Choroid plexus epithelial cell (primary cell): ENCODE measurements at places on chromosomes 7 and 10.

DNA sequence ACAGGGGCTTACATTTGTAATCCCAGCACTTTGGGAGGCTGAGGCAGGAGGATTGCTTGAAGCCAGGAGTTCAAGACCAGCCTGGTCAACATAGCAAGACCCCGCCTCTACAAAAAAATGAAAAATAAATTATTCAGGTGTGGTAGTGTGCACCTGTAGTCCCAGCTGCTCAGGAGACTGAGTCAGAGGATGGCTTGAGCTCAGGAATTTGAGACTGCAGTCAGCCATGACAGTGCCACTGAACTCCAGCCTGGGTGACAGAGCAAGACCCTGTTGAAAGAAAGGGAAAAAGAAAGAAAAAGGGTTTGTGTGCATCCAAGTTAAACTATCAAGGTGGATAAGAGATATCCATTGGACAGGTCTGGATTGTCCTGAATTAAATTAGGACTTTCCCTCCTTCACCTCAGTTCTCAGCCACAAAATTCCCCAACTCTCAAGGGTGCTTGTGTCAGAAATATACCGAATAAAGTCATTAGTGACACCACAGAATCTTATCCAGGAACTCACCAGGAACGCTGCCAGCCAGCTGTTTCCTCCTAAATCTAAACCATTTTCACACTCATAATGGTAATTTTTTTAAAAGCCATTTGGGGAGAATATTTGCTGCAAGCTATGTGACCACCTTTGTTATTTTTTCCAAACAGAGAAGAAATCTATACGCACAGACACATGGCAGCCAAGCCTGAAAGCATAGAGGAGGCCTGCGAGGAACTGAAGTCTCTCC lies 12.0 kb downstream of the AFAP1L2 start:
- no peak for DNase-seq

GRCh38 chr10:44910602-44911001 lies 535 bp upstream of the TMEM72 start:
- no peak for DNase-seq

GRCh38 chr10:118394301-118395200 lies 52.4 kb upstream of the FAM204A start:
- DNase-seq = no peak

- no peak for DNase-seq
Measured at GRCh38 chr10:108545921-108546320, 1377.4 kb downstream of the XPNPEP1 start.

- peak; percentile 30 for DNase-seq
Measured at GRCh38 chr10:70551466-70551865, 51.1 kb downstream of the PRF1 start.

GRCh38 chr10:68043030-68043429 lies 32.1 kb downstream of the HERC4 start:
- peak; percentile 32 for DNase-seq

GRCh38 chr10:95697429-95697828 lies 3.7 kb upstream of the TCTN3 start:
- DNase-seq = no peak

- peak; percentile 47 for DNase-seq
Measured at GRCh38 chr7:157612664-157613561, 276.1 kb downstream of the DNAJB6 start.

DNA sequence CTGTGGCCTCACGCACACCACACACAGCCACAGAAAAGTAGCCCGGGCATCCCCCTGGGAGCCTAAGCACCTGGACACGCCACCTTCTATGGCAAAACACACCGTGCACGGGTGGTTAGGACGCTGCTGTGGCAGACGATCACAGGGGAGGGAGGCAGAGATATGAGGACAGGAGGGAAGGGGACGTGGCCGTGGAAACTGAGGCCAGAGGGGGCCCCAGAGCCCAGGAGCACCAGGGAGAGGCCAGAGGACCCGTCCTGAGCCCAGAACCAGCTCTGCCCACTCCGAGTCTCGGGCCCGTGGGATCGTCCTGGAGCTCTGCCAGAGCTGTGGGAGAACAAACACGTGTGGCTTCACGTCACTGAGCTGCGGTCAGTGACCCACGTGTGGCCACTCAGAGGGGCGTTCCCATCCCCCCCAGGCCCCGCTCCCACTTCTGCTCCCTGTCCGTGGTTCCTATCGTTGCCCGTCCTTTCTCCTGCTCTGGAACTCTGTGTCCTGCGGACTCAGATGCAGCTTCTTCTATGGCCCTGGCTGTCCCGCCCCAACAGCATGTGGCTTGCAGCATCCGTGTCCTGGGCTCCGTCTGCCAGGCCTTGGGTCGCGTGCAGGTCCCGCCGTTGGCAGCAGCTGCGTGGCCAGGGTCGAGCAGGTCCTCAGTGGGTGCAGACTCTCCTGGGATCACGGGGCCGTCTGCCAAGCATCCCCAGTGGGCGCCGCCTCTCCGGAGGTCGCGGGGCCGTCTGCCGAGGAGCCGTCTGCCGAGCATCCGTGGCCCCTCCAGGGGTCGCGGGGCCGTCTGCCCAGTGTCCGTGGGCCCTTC lies 31.0 kb downstream of the GET4 start:
- no peak for DNase-seq

- no peak for DNase-seq
Measured at GRCh38 chr10:33052263-33052875, 94.3 kb upstream of the ITGB1 start.

GRCh38 chr10:28761084-28761846 lies 83.9 kb downstream of the BAMBI start:
- peak; percentile 63 for DNase-seq

- DNase-seq = no peak
Measured at GRCh38 chr10:53667063-53667462, 894.5 kb upstream of the MBL2 start.

GRCh38 chr7:138170298-138170697 lies 94.0 kb downstream of the AKR1D1 start:
- no peak for DNase-seq

- DNase-seq = no peak
Measured at GRCh38 chr7:27121684-27122076, 8.9 kb downstream of the HOXA4 start.

- peak; percentile 12 for DNase-seq
Measured at GRCh38 chr7:112262855-112263487, 56.5 kb downstream of the ZNF277 start.

DNA sequence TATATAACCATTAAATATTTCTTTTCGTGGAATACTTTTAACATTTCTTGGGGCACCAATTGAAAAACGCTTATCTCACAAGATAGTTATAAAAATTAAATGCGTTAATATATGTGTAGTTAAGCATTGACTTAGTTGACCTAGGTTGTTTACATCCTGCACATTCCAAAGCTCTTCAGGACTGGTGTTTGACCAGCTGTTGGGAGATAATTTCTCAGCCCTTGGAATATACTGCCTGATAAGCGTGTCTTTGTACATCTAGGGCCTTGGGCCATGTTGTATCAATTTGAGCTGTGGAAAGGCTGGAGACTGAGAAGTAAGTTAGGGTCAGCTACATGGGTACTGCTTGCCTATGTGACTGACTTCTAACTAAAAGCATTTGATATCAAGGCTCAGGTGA lies 90.0 kb upstream of the AOAH start:
- DNase-seq = no peak

DNA sequence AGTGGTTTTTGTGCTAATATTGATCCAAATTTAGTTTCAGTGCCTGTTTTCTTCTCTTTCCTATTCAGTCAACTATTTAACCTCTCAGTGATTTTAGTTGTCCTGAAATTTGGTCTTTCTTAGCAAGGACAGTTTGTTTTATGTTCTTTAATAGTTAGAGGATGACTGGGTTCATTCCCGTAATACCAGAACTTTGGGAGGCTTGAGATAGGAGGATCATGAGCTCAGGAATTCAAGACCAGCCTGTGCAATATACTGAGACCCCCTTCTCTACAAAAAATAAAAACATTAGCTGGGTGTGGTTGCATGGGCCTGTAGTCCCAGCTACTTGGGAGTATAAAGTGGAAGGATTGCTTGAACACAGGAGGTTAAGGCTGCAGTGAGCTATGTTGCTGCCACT lies 148.3 kb downstream of the EXOC4 start:
- DNase-seq = no peak

DNA sequence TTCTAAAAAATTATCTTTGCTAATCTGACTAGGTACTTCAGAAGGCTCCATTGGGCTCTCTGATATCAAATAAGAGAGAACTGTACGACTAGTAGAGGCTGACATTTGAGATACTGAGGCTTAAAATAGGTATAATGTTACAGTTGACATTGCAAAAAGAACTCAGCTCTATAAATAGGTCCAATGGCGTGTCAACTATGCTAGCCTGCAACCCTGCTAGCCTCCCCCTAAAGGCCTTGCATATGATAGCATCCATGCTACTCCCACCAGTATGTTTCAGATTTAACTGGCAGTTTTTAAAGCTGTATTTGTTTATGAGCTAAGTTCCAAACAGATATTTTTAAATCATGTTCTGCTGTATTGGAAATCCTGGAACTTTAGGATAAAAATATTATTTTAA lies at the start of gene PPP1R3A:
TSS of gene PPP1R3A (minus strand) at position 64 of the 400 bp plus-strand sequence. CDS start at position 51, 13 bp downstream.
- peak; percentile 39 for DNase-seq

DNA sequence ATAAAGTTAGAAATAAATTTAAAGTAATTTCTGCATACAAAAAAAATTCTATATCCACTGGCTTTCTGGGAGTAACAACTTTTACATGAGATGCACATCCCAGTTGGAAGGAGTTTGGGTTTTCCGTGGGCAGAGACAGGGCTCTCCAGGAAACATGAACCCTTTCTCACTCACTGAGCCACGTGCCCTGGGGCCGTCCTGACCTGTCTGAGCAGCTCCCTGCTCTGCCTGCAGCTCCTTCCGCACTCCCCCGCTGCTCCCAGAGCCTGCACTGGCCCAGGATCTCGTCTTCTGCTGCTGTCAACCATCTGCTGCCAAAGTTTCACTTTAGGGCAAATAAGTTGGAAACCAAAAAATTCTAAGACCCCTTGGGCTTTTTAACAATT lies 169.1 kb downstream of the DIP2C start:
- peak; percentile 34 for DNase-seq

DNA sequence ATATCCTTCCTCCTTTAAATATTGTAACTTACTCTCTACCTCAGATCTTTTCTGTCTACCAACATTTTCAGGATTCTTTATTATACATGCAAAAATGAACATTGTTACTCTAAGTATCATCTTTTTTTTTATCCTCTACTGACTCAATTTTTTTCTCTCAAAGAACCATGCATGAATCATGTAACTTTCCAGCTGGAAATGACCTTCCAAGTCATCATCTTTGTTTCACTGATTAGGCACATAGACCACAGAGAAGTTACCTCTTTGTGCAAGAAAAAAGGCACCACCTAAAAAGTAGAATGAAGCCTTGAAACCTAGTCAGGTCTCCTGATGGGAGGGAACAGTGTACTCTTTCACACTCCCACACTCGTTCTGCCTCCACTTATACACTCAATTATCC lies 234.9 kb downstream of the HGF start:
- DNase-seq = no peak

- DNase-seq = peak; percentile 76
Measured at GRCh38 chr10:12690525-12691126, 310.9 kb downstream of the CCDC3 start.

DNA sequence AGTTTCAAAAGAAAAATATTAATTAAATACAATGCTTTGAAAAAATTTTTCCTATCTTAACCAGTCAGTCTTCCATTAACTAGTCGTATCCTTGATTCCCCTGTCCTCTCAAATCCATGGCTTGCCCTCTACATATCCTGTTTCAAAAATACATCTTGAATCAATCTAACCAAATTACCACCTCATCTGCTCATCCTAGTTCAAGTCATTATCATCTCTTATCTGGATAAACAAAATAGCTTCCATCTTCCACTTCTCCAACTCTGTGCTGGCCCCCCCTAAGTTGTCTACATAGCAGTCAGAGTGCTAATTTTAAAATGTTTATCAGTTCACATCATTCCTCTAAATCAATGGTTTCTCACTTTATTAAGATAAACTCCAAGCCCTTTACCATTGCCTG lies 125.4 kb downstream of the HBP1 start:
- DNase-seq = no peak

GRCh38 chr7:104032486-104032885 lies 43.0 kb upstream of the RELN start:
- no peak for DNase-seq

DNA sequence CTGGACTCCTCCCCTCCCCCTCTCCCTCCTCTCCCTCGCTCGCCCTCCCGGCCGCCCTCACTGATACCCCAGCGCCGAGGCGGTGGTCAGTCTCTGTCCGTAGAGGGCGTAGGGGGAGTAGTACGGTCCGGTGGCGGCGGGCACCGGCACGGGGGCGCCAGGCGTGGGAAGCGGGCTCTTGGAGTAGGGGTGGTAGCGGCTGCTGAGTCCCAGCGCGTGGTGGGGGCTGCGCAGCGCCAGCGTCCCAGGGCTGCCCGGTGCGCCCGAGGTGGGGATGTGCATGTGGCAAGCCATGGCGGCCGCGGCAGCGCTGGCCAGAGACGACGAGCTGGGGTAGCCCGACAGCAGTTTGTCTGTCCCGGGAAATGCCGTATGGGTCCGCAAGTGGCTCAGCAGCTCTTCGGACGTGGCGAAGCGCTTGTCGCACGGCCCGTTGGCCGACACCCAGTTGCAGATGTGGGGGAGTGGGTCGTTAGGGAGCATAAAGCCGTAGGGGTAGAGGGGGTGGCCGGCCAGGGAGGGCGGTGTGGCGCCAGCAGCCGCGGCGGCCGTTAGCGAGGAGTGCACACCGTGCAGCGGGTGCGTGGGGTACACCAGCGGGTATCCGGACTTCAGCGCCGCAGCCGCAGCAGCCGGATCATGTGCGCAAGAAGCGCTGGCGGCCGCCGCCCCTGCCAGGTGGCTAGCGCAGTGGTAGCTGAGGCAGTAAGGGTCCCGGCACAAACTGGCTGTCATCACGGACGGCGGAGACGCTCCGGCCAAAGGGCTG lies 2.7 kb downstream of the ZNF503 start:
- no peak for DNase-seq

GRCh38 chr10:3067859-3068179 lies 471 bp downstream of the PFKP start:
- DNase-seq = no peak

- no peak for DNase-seq
Measured at GRCh38 chr10:80964955-80965614, 427.4 kb downstream of the SH2D4B start.

DNA sequence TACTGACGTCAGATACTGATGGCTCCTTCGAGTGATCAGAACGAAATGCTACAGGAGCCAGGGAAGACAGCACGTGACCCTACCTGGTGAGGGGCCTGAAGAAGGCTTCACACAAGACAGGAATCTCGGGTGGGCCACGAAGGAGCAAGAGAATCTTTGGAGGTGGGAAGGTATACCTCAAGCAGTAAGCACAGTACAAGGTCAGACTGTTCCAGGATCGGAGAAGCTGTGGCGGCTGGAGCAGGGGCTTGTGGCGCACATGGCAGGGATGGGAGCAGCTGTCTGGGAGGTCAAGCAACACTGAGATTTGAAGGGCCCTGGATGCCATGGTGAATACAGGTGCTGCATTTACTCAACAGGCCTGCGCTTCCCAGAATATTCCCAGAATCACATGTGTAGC lies 45.4 kb downstream of the C10orf143 start:
- DNase-seq = no peak

- DNase-seq = no peak
Measured at GRCh38 chr7:133165001-133165400, 83.1 kb upstream of the CHCHD3 start.
